ENCODE measurements at places on chromosomes 12 and 14.
A peak's percentile ranks its signal among the peaks of the same experiment; 100 is the strongest.

DNA sequence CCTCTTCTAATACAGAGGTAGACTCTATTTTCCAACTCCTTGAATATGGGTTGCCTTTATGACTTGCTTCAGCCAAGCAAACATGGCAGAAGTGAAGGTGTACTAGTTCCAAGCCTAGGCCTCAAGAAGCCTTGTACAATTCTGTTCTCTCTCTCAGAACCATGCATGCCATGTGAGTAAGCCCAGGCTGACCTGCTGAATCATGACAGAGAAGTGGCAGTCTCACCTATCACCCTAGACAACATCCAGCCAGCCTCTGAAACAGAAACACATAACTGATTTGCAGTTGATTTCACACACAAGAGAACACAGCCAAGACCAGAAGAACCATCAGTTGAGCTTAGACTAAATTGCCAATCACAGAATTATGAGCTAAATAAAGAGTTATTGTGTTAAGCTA, 157.2 kb downstream of the GARIN6 start:
- DNase-seq = no peak

- peak; percentile 79 for DNase-seq
Measured at GRCh38 chr12:76558684-76559399, 729 bp downstream of the OSBPL8 start.

DNA sequence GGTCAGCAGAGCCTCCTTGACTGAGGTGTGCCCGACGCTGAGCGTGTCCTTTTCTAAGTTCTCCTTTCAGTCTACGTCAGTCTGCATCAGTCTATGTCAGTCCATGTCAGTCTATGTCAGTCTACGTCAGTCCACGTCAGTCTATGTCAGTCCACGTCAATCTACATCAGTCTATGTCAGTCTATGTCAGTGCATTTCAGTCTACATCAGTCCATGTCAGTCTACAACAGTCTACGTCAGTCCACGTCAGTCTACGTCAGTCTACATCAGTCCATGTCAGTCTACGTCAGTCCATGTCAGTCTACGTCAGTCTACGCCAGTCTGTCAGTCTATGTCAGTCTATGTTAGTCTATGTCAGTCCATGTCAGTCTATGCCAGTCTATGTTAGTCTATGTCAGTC, 15.9 kb downstream of the EIF5 start:
- no peak for DNase-seq

GRCh38 chr12:24441458-24441857, 492.0 kb upstream of the SOX5 start:
- DNase-seq = no peak

DNA sequence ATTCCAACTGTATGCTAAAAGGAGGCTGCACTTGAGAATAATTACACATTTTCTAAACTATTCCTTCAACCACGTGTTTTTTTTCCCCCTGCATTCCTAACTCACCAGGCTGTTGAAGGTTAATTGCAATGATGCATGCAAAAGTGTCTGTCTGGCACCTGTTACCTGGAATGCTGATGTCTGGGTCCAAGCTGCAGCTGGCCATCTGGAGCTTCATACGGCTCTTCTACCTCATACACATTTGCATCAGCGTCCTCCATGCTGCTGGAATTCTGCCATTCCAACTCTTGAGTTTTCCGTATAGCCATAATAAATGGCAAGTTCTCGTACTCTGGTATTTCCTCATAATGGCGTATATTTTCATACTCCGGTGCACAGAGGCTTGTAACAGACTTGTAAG, 8.6 kb downstream of the FGD6 start:
- DNase-seq = no peak

GRCh38 chr14:93337143-93337753, 4.4 kb upstream of the BTBD7 start:
- no peak for DNase-seq

DNA sequence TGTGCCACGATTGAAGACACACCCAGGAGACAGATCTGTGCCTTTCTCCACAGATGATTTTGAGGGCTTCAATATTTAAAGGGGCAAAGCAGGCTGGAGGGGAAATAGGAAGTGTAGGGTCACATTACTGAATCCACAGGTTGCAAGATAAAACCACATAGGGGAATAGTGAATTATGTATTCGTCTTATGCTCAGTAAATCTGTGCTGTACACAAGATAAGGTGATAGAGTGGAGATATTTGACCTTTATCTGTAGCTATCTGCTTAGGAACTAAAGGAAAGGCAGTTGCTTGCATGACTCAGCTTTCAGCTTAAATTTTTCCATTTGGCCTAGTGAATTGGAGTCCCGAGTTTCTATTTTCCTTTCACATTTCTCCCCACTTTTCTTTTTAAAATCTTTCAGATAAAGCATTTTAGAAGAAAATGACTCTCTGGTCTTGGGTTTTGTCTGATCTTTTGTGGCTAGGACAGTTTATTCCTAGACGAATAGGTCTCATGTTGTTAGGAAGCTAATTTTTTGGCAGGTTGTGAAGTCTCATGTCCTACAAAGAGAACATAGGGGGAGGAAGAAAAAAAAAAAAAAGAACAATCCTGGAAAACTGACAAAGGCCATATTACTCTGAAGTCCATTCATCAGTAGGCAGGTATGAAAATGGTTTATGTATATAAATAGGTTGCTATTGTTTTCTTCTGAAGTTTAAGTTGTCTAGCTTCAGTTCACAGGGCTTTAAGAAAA, 55.4 kb downstream of the FBXO33 start:
- no peak for DNase-seq

- no peak for DNase-seq
Measured at GRCh38 chr14:102293781-102294180, 11.2 kb downstream of the MOK start.

- DNase-seq = no peak
Measured at GRCh38 chr14:34957771-34958286, 25.0 kb upstream of the SRP54 start.

DNA sequence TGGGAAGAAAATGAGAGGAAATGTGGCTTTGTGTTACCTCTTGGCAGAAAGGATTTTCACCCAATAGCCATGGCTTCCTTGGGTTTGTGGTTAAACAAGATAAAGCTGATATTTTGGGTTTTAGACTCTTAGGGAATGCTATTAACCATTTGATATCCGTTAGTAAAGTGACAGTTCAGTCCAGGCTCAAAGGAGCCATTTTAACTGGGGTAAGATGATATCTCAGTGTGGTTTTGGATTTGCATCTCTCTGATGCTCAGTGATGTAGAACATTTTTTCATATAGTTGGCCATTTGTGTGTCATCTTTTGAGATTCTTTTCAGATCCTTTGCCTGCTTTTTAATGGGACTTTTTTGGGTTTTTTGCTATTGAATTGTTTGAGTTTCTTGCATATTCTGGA, 30.1 kb downstream of the IFT43 start:
- no peak for DNase-seq

- no peak for DNase-seq
Measured at GRCh38 chr12:106301241-106301610, 1.3 kb upstream of the TCP11L2 start.
